Pancreas (tissue), 10 donors: ENCODE measurements at places on chromosomes 7 and 10. TPM values are rescaled to one million over a fixed set of nuclear protein-coding genes. Genes with fewer than 3 reads are reported as not detected.

Gene PTF1A
- 59.4 TPM for total RNA-seq

Gene CUZD1
- 1,554 TPM for total RNA-seq

DNA sequence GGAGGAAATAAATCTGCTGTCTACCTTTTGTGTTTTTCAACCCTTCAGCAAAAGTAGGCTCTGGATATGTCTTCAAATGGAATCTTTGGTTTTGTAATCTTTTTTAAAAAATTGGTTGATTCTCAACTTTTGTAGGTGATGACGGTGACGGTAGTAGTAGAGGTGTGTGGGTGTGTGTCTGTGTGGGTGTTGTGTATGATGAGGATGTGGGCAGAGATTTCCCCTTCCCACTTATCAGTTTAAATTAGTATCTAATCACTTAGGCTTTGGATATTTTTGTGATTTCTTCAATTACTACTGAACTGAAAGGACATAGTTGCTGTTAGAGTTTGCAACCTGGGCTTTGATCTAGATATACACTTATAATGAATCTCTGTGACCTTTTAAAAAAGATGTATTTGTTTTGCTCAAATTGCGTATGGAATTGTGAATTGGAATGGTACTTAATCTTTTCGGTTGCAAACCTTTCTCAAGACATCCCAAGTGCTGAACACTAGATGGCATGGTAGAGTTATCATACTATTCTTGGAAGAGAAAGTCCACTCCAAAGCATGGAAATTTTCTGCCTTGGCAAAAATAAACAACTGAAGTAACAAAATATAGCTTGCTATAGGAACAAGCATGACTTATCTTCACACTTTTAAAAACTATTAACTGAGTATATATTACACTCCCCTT is 51.9 kb upstream of the A1CF start:
- DNase-seq = no peak

DNA sequence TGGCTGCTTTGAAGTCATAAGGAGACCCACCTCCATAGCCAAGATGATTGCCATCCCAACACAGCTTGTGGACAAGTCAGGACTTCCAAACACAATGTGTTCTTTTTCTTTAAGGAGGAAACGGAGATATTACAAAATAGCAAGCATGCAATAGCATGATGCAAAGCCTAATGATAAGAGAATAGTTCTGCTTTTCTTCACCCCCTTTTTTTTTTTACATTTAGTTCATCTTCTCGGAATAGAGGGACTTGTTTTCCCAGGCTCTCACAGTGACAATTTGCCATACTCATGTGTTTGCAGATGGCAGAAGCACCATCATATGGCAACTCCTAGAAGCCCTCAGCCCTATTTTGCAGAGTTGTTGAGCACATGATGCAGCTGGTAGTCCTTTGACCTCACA is 119.8 kb downstream of the ITGB8 start:
- no peak for DNase-seq

- DNase-seq = no peak
Measured at GRCh38 chr10:88952647-88953111, at the start of gene ACTA2. Gene ACTA2, minus strand, starts transcription at chr10:88952773. Its CDS starts 3,843 bp downstream, at chr10:88948930.

- no peak for DNase-seq
Measured at GRCh38 chr10:45023426-45023825, 22.7 kb downstream of the ZNF22 start.

DNA sequence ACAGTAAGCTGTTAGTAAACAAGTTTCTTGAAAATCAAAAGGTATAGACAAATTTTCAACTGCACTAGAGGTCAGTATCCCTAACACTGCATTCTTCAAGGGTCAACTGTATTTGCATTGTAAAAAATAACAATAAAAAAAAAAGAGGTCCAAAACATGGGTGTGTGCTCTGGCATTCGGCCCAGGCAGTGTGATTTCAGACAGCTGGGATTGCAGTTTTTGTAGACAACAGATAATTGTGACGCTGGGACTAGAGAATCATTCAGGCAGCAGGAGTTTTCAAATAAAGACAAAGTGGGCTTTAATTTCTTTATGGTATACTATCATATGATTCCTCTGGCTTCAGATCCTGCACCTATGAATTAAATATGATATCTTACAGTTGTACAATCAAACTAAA is 543.2 kb upstream of the SEMA3D start:
- DNase-seq = no peak

DNA sequence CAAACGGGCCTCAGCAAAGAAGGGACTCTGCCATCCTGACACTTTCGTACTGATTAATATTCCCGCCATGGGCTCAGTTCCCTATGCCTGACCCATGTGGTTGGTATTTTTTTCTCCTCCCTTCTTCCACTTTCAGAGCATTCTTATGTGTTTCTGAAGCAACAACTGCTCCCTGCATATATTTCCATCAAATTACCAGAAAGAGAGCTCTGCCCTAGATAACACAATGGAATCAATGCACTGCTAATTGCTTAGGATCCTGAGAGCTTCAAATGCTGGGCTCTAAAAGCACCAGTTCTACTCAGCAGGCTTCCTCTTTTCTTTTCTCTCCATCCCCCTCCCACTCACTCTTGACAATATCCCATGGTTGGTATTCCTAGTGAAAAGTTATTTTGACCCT is 5.3 kb downstream of the TECTB start:
- DNase-seq = no peak
